ENCODE measurements at places on chromosomes 13 and 19. TPM values are rescaled to one million over a fixed set of nuclear protein-coding genes. Genes with fewer than 3 reads are reported as not detected.

The KLK2 gene
- 0.31 TPM for total RNA-seq

The SHISA2 gene
- 0.52 TPM for total RNA-seq

The GET3 gene
- 28.7 TPM for total RNA-seq

The NDFIP2 gene
- total RNA-seq, result 1.2 TPM

The SLC44A2 gene
- total RNA-seq, result 57.1 TPM

The GSX1 gene
- not detected for total RNA-seq

The HOOK2 gene
- 8.3 TPM for total RNA-seq

The FFAR2 gene
- 16.5 TPM for total RNA-seq

The RGS9BP gene
- 0.10 TPM for total RNA-seq

The NLRP9 gene
- not detected for total RNA-seq

The SULT2A1 gene
- not detected for total RNA-seq

The HRC gene
- not detected for total RNA-seq

The CFAP97D2 gene
- total RNA-seq, result 0.94 TPM

The GPATCH1 gene
- 5.4 TPM for total RNA-seq

The LRRC63 gene
- total RNA-seq, result 0.21 TPM

The ZNF430 gene
- 49.5 TPM for total RNA-seq

The CFD gene
- total RNA-seq, result 148 TPM

The ADAMTSL5 gene
- 0.84 TPM for total RNA-seq

The ZNF429 gene
- 8.4 TPM for total RNA-seq

The PALM3 gene
- under 0.01 TPM for total RNA-seq

The CERS1 gene
- total RNA-seq, result not detected

The COX6B1 gene
- 219 TPM for total RNA-seq

The ZNF493 gene
- 71.2 TPM for total RNA-seq

The JAK3 gene
- total RNA-seq, result 61.1 TPM

The NCCRP1 gene
- not detected for total RNA-seq

The PTGER1 gene
- total RNA-seq, result not detected

The MLLT1 gene
- total RNA-seq, result 4.4 TPM

The ELOF1 gene
- total RNA-seq, result 29.3 TPM

The FAAP24 gene
- total RNA-seq, result 0.42 TPM

The ZNF613 gene
- total RNA-seq, result 0.84 TPM

The ZNF100 gene
- 14.1 TPM for total RNA-seq

The SERTAD1 gene
- total RNA-seq, result 16.1 TPM

The ZNF536 gene
- not detected for total RNA-seq

The COX6B2 gene
- not detected for total RNA-seq

The LILRB3 gene
- 51.4 TPM for total RNA-seq

The PIAS4 gene
- 12.0 TPM for total RNA-seq

The ICAM3 gene
- 151 TPM for total RNA-seq

The MEIS3 gene
- not detected for total RNA-seq

The TSKS gene
- 0.31 TPM for total RNA-seq

The TEX26 gene
- not detected for total RNA-seq

The ZNF573 gene
- 3.1 TPM for total RNA-seq

The MBOAT7 gene
- total RNA-seq, result 30.3 TPM

Measured in mononuclear cell (primary cell).